H54 (cell line): ENCODE measurements at places on chromosomes 2 and 18.
A peak's percentile ranks its signal among the peaks of the same experiment; 100 is the strongest.

- DNase-seq, result peak; percentile 68
Observed at GRCh38 chr2:25105336-25106085, 62.9 kb downstream of the POMC start.

DNA sequence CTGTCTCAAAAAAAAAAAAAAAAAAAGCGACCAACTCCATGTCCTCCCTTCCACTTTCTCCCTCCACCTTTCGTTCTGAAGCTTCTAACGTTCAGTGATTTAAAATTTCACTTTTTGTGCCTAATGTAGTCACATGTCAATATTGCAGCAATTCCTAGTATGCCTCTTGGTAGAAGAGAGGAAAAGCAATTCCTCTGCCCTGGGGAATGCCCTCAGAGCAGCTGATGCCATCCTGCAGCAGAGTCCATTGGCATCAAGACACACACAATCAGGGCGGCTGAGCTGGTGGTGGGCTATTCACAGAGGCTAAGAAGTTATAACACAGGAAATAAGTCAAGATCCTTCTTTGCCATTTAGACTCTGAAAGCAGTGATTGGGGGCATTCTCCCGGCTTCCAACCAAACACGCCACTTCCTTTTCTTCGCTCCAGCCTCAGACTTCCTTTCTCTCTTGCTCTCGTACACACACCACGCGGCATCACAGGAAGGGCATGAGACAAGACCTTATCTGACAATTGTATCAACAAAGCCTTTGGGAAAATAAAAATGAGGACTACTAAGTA, 71.9 kb downstream of the MOGAT1 start:
- DNase-seq, result no peak

DNA sequence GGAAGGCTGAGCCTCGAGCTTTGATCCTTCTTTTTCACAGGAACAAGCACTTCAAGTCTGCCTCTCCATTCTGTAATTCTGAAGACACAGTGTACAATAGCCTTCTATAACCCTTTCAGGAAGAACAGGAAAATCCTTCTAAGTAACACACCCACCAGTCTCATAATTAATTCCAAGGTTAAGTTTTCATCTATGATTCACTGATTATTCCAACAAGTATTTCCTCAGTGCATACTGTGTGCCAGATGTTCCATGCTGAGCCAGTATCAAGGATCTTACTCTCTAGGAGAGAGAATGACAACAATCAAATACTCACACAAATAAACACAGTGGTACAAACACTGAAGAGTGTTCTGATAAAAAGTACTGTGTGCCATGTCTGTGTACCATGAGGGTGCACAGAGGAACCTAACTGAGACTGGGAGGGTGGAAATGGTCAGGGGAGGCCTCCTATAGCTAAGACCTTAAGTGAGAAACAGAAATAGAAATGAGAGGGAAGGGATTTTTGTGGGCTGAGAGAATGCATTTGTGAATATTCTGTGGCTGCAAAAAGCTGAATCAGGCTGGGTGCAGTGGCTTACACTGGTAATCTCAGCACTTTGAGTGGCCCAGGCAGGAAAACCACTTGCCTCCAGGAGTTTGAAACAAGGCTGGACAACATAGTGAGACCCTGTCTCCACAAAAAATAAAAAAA, 7.3 kb upstream of the MTLN start:
- DNase-seq, result no peak

GRCh38 chr2:50333529-50334228, 698.3 kb downstream of the NRXN1 start:
- DNase-seq, result no peak

GRCh38 chr2:134642938-134643337, 75.9 kb downstream of the TMEM163 start:
- DNase-seq, result no peak

- DNase-seq, result no peak
Observed at GRCh38 chr18:54867131-54867530, 38.9 kb downstream of the RAB27B start.

- no peak for DNase-seq
Observed at GRCh38 chr18:25109484-25109883, 242.5 kb downstream of the ZNF521 start.

DNA sequence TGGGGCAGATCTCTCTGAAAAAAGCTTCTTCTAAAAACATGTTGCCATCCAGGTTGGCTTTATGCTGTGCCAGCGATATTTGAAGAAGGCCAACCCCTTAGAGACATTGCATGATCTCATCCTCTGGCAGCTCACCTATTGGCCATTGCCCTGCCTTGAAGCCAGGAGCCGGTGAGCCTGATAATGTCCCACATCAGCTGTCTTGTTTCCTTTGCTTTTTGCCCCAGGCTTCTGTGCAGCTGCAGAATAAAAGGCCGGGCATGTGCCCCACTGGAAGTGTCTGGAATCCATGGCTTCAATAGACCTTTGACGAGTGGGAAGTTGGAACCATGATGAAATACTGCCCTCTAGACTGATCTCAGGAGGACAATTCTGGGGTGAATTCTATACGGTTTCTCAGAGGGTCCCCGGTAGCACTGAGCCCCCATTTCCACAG, 523.5 kb upstream of the ZEB2 start:
- no peak for DNase-seq

- no peak for DNase-seq
Observed at GRCh38 chr2:151097895-151098294, 163.8 kb downstream of the RBM43 start.

GRCh38 chr2:215022910-215023309, 115.5 kb downstream of the ABCA12 start:
- DNase-seq, result no peak

DNA sequence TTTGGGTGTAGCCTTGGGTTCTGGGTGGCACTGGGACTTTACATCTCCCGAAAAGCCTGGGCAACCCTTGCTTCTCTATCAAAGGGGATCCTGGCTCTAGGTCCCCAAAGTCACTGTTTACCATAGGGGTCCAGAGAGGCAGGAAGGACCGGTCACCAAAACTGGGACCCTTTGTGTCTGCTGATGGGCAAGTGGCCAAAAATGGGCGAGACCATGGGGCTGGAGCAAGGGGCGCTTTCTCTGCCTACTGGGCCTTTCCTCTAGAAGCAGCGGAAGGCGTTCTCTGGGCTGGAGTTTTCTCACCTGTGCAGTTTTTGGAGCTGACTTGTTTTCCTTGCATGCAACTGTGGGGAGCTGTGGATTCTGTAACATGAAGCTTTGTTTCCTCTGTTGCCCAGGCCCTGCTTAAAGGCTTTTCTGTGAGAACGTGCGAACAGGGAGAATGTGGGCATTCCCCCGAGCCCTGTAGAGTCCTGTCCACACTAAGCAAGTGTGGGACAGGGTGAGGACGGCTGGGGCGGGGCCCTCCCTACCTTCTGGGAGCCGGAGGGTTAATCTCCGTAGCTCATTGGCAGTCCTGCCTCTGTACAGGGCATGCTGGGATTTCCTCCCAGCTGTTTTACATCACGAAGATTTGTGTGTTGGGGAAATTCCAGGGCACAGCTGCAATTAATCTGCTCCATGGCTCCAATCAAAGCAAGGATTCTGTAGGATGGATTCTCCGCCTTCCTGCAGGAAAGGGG, 50.2 kb downstream of the TGOLN2 start:
- no peak for DNase-seq

- DNase-seq, result no peak
Observed at GRCh38 chr2:189281201-189281600, 101.6 kb upstream of the COL5A2 start.

- no peak for DNase-seq
Observed at GRCh38 chr18:13382366-13382953, 163.9 kb downstream of the LDLRAD4 start.

- DNase-seq, result no peak
Observed at GRCh38 chr2:86283411-86284030, 53.9 kb downstream of the REEP1 start.

GRCh38 chr18:2510416-2510815, 60.9 kb downstream of the METTL4 start:
- DNase-seq, result no peak

- no peak for DNase-seq
Observed at GRCh38 chr18:26476697-26477096, 71.7 kb downstream of the KCTD1 start.

GRCh38 chr2:100741880-100742276, 78.1 kb upstream of the NPAS2 start:
- DNase-seq, result no peak

DNA sequence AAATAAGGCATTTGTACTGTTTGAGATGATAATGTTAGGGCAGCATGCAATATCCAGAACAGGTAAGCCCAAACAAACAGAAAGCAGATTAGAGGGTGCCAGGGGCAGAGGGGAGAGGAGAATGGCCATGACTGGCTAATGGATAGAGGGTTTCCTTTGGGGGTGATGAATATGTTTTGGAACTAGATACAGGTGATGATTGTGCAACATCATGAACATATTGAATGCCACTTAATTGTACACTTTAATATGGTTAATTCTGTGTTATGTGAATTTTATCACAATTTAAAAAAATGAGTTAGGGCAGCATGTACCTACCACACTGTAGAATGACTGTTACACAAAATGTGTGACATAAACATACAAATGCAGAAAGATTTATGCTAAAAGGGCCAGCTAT, 255.5 kb upstream of the FN1 start:
- DNase-seq, result no peak

GRCh38 chr2:232203936-232204335, 174.6 kb upstream of the ALPP start:
- no peak for DNase-seq

DNA sequence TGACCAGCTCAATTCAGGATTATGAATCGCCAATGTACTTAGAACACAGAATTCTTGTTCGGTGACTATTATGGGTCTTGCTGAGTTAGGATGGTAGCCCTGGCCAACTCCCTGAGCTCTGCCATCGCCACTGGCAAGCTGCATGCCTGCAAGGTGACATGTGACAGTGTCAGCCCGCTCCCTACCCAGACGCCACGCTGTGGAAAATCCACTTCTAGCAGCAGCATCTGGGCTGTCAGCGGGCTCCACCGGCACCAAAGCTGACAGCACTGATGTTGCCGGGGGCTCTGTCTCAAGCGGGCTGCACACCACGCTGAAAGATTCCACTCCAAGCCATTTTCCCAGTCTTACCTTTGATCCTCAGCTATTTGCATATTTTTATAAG, 100.7 kb downstream of the MYT1L start:
- DNase-seq, result no peak

GRCh38 chr2:127067620-127068350, 39.2 kb downstream of the BIN1 start:
- peak; percentile 54 for DNase-seq

DNA sequence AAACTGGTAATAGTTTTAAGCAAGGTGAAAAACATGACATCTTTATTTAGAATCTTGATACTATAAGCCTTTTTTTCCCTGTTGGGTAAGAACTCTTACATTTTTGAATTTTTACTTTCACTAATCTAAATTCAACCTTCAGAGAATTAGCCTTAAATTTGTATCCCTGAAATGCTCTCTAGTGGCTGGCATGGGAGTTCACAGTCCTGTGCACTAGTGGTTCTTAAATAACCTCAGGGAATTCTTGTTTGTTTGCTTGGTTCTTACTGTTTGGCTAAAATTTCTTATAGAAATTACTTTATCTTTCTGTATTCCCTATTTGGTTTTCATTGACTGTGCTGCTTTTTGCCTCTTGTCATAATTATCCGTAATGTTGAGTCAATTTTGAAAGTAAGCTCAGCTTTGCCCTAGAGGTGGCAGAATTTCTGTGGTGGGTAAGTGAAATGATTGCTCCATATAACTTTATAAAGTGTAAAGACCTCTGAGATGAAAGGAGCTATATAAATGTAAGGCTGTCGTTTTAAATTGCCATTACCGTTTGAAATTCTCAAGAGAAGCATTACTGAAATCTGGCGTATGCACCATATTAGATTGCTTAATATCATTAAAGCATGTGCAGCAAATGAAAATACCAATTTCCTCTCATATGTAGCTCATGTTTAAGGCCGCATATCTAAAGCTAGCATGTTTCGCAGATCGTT, 391.3 kb upstream of the FIGN start:
- no peak for DNase-seq

- no peak for DNase-seq
Observed at GRCh38 chr18:75809151-75809925, 381.8 kb upstream of the SMIM21 start.

DNA sequence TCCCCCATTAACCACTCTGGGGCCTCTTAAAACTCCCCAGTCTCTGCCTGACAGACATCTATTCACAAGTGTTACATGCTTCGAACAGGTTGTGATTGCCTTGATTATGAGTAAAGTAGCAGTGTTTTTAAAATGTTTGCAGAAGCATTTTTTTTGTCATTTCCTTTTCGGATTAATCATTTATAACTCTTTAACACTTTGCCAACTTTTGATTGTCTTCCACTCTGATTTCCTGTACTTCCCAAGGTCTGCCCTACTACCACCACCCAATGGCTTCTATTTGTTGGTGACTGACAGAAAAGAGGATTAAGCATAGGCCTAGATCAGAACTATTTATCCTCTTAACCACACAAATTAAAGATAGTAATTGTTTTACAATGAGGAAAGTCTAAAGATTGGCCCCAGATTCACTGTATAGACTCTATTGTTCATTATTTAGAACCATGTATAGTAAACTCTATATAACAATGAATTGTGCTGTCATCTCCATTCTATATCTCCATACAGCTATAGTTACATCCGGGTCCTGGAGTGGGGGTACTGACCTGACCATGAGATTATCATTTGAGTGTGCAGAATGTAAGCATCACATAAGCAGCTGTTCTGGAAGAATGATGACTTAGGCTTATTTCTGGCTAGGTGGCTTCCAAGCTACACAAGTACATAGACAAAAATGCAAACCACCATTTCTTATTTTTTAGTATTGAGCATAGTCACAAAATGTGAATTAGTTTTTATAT, 110.3 kb upstream of the RBMS1 start:
- DNase-seq, result no peak

DNA sequence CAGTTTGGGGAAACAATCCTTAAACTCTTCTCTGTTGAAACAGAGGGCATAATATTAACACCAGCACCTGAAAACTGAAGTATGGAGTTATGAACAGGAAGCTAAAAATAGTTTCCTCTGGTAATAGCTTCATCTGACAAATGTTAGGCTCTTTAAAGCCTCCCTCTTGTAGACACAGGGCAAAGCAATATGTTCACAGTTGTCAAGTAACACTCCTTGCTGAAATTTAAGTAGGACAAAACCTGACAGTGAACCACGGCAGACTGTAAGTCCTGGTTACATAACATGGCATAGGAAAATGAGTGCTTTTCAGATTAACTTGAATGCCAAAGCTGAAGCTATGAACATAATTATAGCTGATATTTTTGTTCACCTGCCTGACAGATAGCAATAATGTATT, 172.9 kb downstream of the CMPK2 start:
- no peak for DNase-seq

DNA sequence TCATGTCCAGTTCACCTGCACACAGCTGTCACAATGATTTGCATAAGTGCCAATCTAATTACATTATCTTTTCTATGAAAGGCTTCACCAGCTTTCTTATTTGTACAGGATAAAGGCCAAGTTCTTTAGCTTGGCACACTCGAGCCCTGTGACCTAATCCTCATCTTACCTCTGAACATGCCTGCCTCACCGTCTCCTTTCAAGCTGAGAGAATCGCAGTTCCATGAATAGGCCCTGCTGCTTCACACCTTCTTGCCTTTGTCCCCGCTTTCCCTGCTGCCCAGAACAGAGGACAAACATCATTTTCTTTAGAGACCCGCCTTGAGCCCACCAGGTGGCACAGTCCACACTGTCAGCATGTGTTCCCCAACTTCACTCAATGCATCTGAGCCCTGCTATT, 1094.7 kb downstream of the BCL11A start:
- no peak for DNase-seq
